Stimulated activated CD4-positive, alpha-beta T cell treated with anti-CD3 and anti-CD28 coated beads, Interleukin-2, amount 100 ng/mL, for 48 hours (primary cell): ENCODE measurements at places on chromosomes 1 and 21.
A peak's percentile ranks its signal among the peaks of the same experiment; 100 is the strongest.

DNA sequence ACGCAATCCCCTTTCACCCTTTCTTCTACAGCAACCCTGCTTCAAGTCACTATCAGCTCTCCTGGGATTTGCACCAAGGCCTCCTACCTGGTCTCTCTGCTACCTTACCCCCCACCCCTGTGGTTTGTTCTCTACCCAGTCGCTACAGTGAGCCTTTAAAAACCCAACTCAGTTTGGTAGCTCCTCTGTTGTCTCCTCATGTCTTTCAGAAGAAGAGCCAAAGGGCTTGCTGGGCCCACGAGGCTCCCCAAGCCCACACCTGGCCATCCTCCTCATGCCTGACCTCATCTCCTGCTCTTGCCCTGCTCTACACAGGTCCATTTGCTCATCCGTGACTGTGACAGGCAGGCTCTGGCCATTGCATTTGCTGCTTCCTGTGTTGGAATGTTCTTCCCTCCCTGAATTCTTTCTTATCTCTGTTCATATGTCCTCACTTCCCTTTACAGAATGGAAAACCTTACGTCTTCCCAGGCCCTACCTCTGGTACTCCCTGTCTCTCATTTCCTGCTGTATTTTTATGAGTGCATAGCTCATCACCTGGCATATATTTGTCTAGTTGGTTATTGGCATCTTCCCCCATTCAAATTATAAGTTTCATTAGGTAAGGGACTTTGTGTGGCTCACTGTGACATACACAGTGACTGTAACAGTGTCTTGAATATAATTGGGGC lies 3.3 kb downstream of the RGS16 start:
- DNase-seq, result no peak

DNA sequence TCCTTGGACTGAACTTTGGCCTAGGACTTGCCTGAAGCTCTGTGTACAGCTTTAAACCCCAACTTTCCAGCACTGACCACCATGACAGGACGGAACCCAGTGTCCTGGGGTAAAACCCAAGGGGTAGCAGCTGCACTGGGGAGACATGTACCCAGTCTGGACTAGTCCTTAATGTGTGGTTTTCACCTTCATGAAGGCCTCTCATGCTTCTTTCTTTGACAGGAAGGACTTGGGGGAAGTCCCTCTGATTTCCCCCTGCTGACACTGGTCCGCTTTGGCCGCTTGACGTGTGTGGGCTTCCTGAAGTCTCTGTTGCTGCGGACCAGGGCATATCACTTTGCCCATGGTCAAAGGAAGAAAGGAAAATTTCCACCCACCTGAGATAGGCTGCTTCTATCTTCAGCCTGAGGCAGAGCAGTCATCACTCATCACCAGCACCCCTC lies 66.3 kb upstream of the PRDX6 start:
- no peak for DNase-seq

GRCh38 chr1:92031281-92032110 lies 1.7 kb downstream of the EPHX4 start:
- no peak for DNase-seq

DNA sequence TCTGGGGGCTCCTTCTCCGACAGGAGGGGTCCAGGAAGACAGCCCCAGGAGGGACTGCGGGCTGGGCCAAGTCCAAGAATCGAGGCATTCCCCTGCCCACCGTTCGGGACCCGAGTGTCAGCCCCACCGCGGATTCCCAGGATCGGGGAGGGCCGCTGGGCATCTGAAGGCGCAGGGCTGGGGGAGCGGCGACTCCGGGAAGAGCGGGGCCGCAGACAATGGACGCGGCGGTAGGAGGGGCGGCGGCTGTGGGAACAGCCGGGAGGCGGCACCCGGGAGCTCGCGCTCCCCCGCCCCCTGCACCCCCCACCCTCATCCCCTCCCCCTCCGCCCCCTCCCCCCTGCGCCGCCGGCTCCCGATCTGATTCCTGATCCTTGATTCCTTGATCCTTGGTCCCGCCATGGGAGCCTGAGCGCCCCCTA lies at the start of gene VANGL2:
VANGL2 (plus strand) TSS at position 342 of the 423 bp plus-strand sequence. CDS start 15,274 bp downstream, outside the sequence.
- DNase-seq, result peak; percentile 45

- no peak for DNase-seq
Observed at GRCh38 chr1:10068605-10069294, 36.0 kb downstream of the UBE4B start.

DNA sequence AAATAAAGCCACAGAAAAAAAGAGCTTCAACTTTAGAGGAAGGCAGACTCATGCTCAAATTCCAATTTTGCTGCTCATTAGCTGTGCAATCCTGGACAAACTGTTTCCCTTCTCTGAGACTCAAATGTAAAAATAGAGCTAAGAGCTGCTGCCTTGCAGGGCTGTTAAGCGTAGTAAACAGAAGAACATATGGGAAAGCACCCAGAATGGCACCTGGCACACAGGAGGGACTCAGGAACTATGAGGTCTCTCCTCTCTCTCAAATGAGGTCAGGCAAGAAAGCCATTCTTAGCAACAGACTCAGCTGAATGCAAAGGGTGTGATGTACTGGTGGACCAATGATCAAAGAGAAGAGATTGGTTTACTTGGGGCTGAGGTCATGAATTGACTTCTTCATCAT lies 61.3 kb downstream of the TRABD2B start:
- no peak for DNase-seq

- no peak for DNase-seq
Observed at GRCh38 chr1:207713529-207713928, 38.3 kb upstream of the CD46 start.

- no peak for DNase-seq
Observed at GRCh38 chr21:38813143-38813542, 7.4 kb downstream of the ETS2 start.

GRCh38 chr1:89433421-89433820 lies 69.6 kb downstream of the GBP6 start:
- DNase-seq, result no peak

GRCh38 chr1:5670590-5671350 lies 321.5 kb downstream of the NPHP4 start:
- DNase-seq, result no peak

DNA sequence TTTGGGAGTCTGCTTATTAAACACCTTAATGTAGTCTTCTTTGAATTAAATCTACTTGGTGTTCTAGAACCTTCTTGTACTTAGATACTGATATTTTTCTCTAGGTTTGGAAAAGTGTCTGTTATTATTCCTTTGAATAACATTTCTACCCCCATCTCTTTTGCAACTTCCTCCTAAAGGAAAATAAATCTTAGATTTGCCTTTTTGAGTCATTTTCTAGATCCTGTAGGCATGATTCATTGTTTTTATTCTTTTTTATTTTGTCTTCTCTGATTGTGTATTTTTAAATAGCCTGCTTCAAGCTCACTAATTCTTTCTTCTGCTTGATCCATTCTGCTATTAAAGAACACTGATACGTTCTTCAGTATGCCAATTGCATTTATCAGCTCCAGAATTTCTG lies 155.9 kb upstream of the NEGR1 start:
- no peak for DNase-seq

- DNase-seq, result peak; percentile 91
Observed at GRCh38 chr1:153545067-153546055, at the start of gene S100A4. Gene S100A4 (minus strand): TSS chr1:153545806. CDS start chr1:153544794, 1,012 bp downstream.

DNA sequence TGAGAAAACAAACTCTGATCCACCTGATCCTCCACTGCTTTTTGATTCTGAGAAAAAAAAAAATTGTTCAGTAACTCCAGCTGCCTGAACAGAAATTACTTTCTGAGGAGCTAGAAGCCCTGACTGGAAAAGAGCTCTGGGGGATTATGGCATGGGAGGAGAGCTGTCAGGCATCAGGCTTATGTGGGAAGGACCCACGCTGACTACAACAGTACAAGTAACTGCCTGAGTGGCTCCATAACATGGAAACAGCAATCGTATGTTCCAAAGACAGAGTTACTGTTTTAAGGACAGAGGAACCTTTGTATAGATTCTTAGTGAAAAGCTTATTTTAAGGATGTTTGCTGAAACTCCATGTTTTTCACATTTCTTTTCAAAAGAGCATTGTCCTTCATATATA lies 1.2 kb upstream of the ANGPTL7 start:
- no peak for DNase-seq
